A549 treated with DMSO at 1 μM for 4 hours (cell line): ENCODE measurements at places on chromosomes 11 and 22. TPM values are rescaled to one million over a fixed set of nuclear protein-coding genes. Genes with fewer than 3 reads are reported as not detected.

Gene RFPL2
- 0.10 to 0.20 TPM (median 0.19 TPM) in 4 of 5 replicates, not detected in the other for total RNA-seq

Gene KCNA4
- total RNA-seq: not detected in 5 replicates

Gene PANX3
- total RNA-seq: not detected in 5 replicates

Gene TIGD3
- total RNA-seq: 0.65 to 1.00 TPM (median 0.86 TPM) in 5 replicates
